Bronchial smooth muscle cell (primary cell): ENCODE measurements at places on chromosomes 3 and 15. TPM values are rescaled to one million over a fixed set of nuclear protein-coding genes. Genes with fewer than 3 reads are reported as not detected.

The AGBL1 gene
- total RNA-seq = not detected in 2 replicates

The ATP13A5 gene
- not detected in 2 replicates for total RNA-seq

The OSBPL10 gene
- 1.7 and 5.0 TPM in 2 replicates for total RNA-seq

The SLC24A5 gene
- not detected in 2 replicates for total RNA-seq

The PGBD4 gene
- total RNA-seq = 1.8 and 1.9 TPM in 2 replicates

The MNS1 gene
- 1.9 and 2.0 TPM in 2 replicates for total RNA-seq

The FRMD4B gene
- total RNA-seq = under 0.01 and 0.16 TPM in 2 replicates

The LSM3 gene
- 7.8 and 9.0 TPM in 2 replicates for total RNA-seq

The WDR93 gene
- 0.09 and 0.16 TPM in 2 replicates for total RNA-seq

The B3GALNT1 gene
- 6.9 and 8.3 TPM in 2 replicates for total RNA-seq

The TIMMDC1 gene
- 39.8 and 46.7 TPM in 2 replicates for total RNA-seq

The ACAN gene
- under 0.01 and 0.09 TPM in 2 replicates for total RNA-seq

The MOBP gene
- total RNA-seq = under 0.01 TPM in 1 of 2 replicates, not detected in the other

The SLITRK3 gene
- total RNA-seq = not detected in 2 replicates

The CCDC54 gene
- not detected in 2 replicates for total RNA-seq

The PPP1R14D gene
- total RNA-seq = not detected in 2 replicates

The MESP2 gene
- 0.52 and 1.9 TPM in 2 replicates for total RNA-seq

The NR2F2 gene
- 8.3 and 13.2 TPM in 2 replicates for total RNA-seq

The DNAJA4 gene
- 1.2 and 1.4 TPM in 2 replicates for total RNA-seq

The SLC28A1 gene
- total RNA-seq = not detected in 2 replicates

The ATP10A gene
- 2.5 and 4.3 TPM in 2 replicates for total RNA-seq

The COL6A5 gene
- not detected in 2 replicates for total RNA-seq

The MST1 gene
- total RNA-seq = 8.3 and 9.9 TPM in 2 replicates

The LSAMP gene
- 10.7 and 15.8 TPM in 2 replicates for total RNA-seq

The GOLGA6L10 gene
- total RNA-seq = 0.86 and 1.1 TPM in 2 replicates

The NMD3 gene
- total RNA-seq = 59.9 and 95.5 TPM in 2 replicates

The AGTR1 gene
- total RNA-seq = 1.0 and 2.5 TPM in 2 replicates

The COL6A6 gene
- total RNA-seq = 0.16 and 22.8 TPM in 2 replicates

The MUC20 gene
- 0.60 and 0.95 TPM in 2 replicates for total RNA-seq

The EPHA6 gene
- total RNA-seq = 0.26 TPM in 1 of 2 replicates, not detected in the other

The GPR87 gene
- total RNA-seq = 0.16 TPM in 1 of 2 replicates, not detected in the other

The CKMT1A gene
- total RNA-seq = 0.16 and 0.26 TPM in 2 replicates

The ALCAM gene
- 37.7 and 44.0 TPM in 2 replicates for total RNA-seq

The MCTP2 gene
- 4.1 and 4.3 TPM in 2 replicates for total RNA-seq

The GUCA1C gene
- total RNA-seq = not detected in 2 replicates

The TMEM158 gene
- 10.2 and 19.7 TPM in 2 replicates for total RNA-seq

The CD96 gene
- total RNA-seq = under 0.01 TPM in 2 replicates

The DNAH12 gene
- under 0.01 TPM in 2 replicates for total RNA-seq

The TLR9 gene
- total RNA-seq = under 0.01 and 0.09 TPM in 2 replicates

The ALDH1L1 gene
- not detected in 2 replicates for total RNA-seq

The LMOD3 gene
- total RNA-seq = under 0.01 TPM in 1 of 2 replicates, not detected in the other

The RHOV gene
- total RNA-seq = 0.16 TPM in 1 of 2 replicates, not detected in the other

The TMEM202 gene
- total RNA-seq = not detected in 2 replicates

The WNT5A gene
- 7.3 and 16.4 TPM in 2 replicates for total RNA-seq

The NPTN gene
- total RNA-seq = 107 and 110 TPM in 2 replicates

The FGF7 gene
- total RNA-seq = 393 and 762 TPM in 2 replicates

The EPB42 gene
- total RNA-seq = not detected in 2 replicates

The CILP gene
- 0.79 and 2.9 TPM in 2 replicates for total RNA-seq

The GOLGA6B gene
- under 0.01 TPM in 1 of 2 replicates, not detected in the other for total RNA-seq
